Stomach (tissue), 19 donors: ENCODE measurements at places on chromosomes 5 and 9. TPM values are rescaled to one million over a fixed set of nuclear protein-coding genes. Genes with fewer than 3 reads are reported as not detected.
A peak's percentile ranks its signal among the peaks of the same experiment; 100 is the strongest.

DNA sequence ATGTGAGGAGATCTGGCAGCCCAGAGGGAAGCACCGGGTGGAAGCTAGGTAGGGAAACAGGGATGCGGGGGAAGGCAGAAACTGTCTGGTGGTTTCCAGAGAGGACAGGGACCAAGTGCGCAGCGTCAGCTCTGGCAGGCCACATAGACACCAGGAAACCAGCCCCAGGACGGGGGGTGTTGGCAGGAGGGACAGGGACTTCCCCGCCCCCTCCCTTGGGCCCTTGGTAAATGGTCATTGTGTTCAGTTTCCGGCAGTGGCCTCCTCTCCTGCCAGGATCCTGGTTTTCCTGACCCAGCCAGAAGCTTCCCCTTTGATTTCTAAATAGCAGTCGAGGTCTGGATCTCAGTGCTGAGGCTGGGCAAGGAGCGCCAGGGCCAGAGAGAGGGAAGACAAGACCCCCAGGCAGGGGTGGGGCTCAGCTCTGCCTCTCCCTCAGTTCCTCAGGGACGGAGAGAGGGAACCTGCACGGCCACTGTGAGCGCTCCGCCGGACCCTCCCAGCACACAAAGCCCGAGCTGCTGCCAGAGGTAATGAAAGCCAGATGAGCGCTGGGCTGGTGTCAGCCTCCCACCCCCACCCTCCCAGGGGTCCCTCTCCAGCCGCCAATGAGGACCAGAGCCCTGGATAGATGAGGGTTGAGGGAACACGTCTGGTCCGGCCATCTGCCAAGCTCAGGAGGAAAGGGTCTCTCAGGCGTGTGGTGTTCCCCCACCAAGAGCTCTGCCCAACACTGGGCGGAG lies 1.8 kb downstream of the RALGDS start:
- no peaks in the 10 kb centered on the region for H3K27me3 ChIP-seq
- H3K27ac ChIP-seq: peak overlapping the region; percentile 91
- no peaks in the 10 kb centered on the region for H3K36me3 ChIP-seq
- H3K4me1 ChIP-seq: peaks cover 91% of the 10 kb centered on the region
- peak overlapping the region; percentile 91 for H3K4me3 ChIP-seq
- DNase-seq: no peak

The KIF4B gene
- polyA plus RNA-seq: not detected

The LOX gene
- polyA plus RNA-seq: 1.1 TPM

GRCh38 chr9:14066831-14067230 lies 247.1 kb downstream of the NFIB start:
- H3K27ac ChIP-seq: no peak overlapping the region
- H3K27me3 ChIP-seq: no peaks in the 10 kb centered on the region
- H3K36me3 ChIP-seq: no peaks in the 10 kb centered on the region
- no peak overlapping the region for H3K4me3 ChIP-seq

- H3K4me3 ChIP-seq: no peak overlapping the region
- H3K27me3 ChIP-seq: no peaks in the 10 kb centered on the region
- DNase-seq: peak; percentile 92
- H3K27ac ChIP-seq: no peak overlapping the region
These were observed 55.9 kb downstream of the SFXN1 start for GRCh38 chr5:175534070-175534932.

DNA sequence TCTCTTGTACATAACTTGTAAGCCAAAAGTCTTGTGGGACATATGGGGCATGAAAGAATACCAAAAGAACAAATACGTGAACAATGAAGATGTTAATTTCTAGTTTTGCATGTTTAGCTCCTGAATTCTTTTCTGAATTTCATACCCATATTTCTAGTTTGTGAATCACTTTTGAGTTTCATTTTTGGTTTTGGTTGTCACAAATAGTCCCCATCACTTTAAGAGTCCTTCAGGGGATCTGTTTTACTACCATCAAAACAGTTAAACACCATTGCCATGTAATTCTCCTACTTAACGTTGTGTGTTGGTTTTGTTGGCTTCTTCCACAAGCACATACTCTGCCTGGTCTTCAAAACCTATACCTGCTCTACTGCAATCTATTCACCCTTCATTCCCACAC lies 27.0 kb downstream of the VCAN start:
- no peak for DNase-seq
- no peaks in the 10 kb centered on the region for H3K4me1 ChIP-seq
- H3K27me3 ChIP-seq: no peaks in the 10 kb centered on the region
- no peak overlapping the region for H3K27ac ChIP-seq
- H3K36me3 ChIP-seq: no peaks in the 10 kb centered on the region

The ADRB2 gene
- 1.7 TPM for polyA plus RNA-seq

The NXNL2 gene
- 1.1 TPM for polyA plus RNA-seq

The SLC25A2 gene
- not detected for polyA plus RNA-seq

The SPATA31A3 gene
- polyA plus RNA-seq: not detected

The C9 gene
- polyA plus RNA-seq: not detected

GRCh38 chr9:137046088-137046787 lies at the start of gene NPDC1:
Gene NPDC1, minus strand, starts transcription at chr9:137046177. Its CDS starts 188 bp downstream, at chr9:137045989.
- peak; percentile 94 for DNase-seq
- peak within 1 kb of the TSS; percentile 67 for H3K4me3 ChIP-seq
- H3K27ac ChIP-seq: peak within 1 kb of the TSS; percentile 84
- H3K36me3 ChIP-seq: no peaks in the 10 kb centered on the region

The SLC6A18 gene
- polyA plus RNA-seq: not detected

The C1QTNF3 gene
- 19.6 TPM for polyA plus RNA-seq

- H3K4me3 ChIP-seq: no peak overlapping the region
- H3K27ac ChIP-seq: no peak overlapping the region
- no peaks in the 10 kb centered on the region for H3K36me3 ChIP-seq
- no peaks in the 10 kb centered on the region for H3K27me3 ChIP-seq
- H3K4me1 ChIP-seq: no peaks in the 10 kb centered on the region
These were observed 232.5 kb upstream of the CCNH start for GRCh38 chr5:87645224-87645623.

The OMD gene
- polyA plus RNA-seq: 0.56 TPM
